ENCODE measurements at places on chromosomes 5 and 9.

GRCh38 chr5:178180141-178180863 lies 6.9 kb downstream of the GMCL2 start:
- no peak for DNase-seq

DNA sequence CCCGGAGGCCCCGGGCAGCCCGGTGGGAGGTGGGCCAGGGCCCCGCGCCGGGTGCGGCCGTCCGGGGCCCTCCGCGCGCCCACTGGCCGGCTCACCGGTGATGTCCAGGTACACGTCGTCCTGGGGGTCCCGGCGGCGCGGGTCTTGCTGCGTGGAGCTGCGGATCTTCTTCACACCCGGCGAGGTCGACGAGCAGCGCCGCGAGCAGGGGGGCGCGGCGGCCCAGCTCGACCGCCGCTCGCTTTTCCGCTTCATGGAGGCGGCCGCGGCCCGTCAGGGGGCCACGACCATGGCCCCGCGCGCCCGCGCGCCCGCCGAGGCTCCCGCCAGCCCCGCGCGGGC lies 548 bp downstream of the CDC14B start:
- no peak for DNase-seq

GRCh38 chr9:71758785-71759184 lies 9.5 kb downstream of the CEMIP2 start:
- DNase-seq, result peak; percentile 57

DNA sequence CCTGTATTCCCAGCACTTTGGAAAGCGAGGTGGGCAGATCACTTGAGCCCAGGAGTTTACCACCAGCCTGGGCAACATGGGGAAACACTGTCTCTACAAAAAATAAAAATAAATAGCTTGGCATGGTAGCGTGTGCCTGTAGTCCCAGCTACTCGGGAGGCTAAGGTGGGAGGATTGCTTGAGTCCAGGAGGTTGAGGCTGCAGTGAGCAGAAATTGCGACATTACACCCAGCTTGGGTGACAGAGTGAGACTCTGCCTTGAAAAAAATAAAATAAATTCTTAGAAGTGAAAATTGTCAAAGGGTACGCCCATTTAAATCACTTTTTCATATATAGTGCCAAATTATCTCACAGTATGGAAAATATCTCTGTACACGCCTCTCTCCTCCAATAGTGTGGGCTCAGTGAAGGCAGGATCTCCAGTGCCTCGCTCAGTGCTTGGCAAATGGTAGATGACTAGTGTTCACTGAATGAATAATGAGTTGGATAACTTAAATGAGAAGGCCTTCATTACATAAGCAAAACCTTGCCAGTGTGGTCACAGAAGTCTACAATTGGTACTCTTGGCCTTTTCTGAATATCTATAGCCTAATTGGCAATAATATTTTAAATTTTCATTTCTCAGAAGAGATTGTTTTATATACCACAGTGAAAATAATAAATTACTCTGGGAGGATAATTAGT lies 9.4 kb upstream of the CCL28 start:
- no peak for DNase-seq

GRCh38 chr5:14266171-14266570 lies 123.0 kb downstream of the TRIO start:
- DNase-seq, result no peak

- DNase-seq, result no peak
Measured at GRCh38 chr5:83434946-83435345, 36.6 kb upstream of the VCAN start.

- DNase-seq, result no peak
Measured at GRCh38 chr5:15604986-15605385, 105.0 kb downstream of the FBXL7 start.

GRCh38 chr5:50440651-50441492 lies at the start of gene EMB:
Gene EMB, minus strand, starts transcription at chr5:50441288. Its CDS starts 137 bp downstream, at chr5:50441151.
- DNase-seq, result no peak

DNA sequence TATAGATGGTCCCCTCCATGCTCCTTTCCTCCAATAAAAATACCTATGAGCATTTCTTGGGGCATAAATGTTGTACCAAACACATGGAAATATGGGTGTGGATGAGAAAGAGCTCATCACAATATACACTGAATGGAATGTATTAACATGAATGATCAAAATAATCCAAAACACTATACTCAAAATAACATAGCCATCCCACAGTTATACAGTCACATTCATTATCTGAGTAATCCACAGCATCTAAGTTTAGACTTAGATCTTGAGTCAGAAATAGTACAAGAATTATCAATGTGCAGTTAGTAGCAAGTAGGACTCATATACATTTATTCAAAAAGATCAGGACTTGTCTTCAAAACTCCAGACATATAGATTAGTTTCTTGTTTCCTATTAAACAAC lies 175.2 kb upstream of the NREP start:
- DNase-seq, result no peak

- no peak for DNase-seq
Measured at GRCh38 chr9:133661846-133662540, 25.8 kb downstream of the DBH start.

GRCh38 chr5:151317871-151318270 lies 14.3 kb upstream of the SLC36A3 start:
- DNase-seq, result no peak

GRCh38 chr9:6441269-6441668 lies 28.3 kb downstream of the UHRF2 start:
- no peak for DNase-seq

DNA sequence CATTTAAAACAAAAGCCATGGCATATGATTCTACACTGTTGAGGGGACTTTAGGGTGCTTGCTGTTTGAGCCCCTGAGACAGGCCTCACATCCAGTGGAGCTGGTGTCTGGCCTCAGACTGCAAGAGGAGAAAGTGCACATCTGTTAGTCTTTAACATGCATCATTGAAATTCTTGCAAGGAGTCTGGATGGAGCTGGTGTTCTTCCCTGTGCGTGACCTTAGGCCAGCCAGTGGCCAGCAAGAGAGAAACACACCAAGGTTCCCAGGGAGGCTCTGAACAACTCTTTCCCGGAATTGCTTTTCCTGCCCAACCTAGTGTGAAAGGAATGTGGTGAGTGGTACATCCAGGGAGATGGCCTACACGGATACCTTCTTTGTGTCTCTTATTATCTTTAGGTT lies 282.8 kb upstream of the TNC start:
- DNase-seq, result no peak

GRCh38 chr9:124045076-124045829 lies 33.7 kb downstream of the LHX2 start:
- no peak for DNase-seq

DNA sequence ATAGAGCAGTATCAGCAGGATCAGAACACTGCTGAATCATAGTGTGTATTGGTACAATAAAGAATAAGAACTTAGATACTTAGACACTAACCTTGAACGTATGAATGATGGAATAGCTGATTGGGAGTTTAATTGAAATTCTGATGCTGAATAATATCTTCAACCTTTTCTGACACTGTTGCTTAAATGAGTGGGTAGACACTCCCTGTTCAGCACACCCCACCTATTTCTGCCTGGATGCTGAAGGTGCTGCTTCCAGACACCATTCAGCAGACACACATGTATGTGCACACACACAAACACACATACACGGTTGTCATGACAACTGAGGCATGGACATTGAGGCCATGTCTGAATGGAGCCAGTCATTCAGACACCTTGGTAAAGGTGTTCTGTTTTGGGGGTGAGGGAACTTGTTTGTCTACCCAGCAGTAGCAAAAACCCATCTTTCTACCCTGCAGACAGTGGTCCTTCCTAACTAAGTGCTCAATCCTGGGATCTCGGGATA lies 54.3 kb downstream of the TMEM215 start:
- DNase-seq, result no peak

DNA sequence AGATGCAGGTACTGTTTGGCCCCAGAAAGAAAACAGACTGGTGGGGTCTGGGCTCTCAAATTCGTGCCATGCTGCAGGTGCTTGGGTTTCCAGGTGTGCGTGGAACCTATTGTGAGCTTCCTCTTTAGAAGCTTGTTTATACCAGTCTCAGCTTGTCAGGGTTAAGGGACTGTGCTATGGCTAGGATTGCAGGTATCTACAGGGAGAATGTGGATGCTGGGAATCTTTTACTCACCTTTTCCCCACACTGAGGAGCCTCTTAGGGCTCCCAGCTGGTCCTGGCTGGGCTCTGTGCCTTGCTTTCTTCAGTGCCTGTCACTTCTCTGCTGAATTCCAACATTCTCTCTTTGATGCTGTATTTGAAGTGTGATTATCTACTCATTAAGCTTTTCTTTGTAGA lies 111.8 kb downstream of the WDR70 start:
- no peak for DNase-seq

DNA sequence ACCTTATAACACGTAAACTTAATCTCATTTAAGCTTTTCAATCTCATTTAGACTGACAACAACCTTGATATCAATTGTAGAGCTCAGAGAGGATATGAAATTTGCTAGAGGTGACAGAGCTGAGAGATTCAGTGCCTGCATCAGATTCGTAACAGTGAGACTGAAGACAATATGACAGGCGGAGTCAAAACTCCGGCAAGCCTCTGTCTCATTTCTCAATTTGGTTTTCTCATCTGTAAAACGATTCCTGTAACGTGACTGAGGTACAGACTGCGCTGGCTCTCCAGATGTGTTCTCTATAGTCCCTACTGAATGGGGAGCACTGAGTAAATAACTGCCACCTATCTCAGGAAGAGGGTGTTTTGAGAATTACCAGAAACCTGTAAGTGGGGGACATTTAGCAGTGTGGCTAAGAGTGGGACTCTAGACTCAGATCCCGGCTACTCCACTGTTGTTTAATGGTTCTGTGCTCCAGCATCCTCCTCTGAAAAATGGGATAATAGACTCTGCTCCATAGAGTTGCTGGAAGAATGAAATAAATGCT lies 3.0 kb upstream of the MCIDAS start:
- no peak for DNase-seq

DNA sequence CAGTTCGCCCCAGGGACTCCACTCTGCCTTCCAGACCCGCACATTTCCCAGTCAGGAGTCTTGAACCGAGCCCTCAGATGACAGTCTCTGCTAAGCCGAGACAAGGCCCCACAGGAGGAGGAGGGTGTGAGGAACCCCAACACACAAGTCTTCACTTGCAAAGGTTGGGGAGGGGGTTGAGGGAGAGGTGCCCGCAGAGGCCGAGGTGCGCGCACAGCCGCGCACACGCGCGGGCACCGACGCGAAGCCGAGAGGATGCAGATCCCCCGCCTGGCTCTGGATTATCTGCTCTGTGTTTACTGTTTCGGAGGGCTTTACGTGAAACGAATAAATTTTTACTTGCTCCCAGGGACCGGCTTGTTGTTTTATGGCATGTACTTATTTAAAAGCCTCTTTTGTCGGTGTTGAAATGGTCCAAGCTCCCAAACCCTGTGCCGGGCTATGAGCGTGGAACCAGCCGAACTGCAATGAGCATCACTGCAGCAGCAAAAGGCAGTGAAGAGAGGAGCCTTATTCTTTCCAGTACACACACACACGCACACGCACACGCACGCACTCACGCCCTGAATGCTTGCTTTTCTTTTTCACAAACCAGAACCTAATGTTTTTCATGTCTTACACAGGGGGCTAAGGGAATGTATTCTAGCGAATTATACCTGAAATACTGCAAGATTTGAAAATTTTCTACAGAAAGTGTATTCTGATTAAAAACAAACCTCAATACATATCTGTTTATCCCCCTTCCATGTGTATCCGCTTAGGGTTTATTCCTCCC lies 297.7 kb downstream of the PARP8 start:
- peak; percentile 27 for DNase-seq

- no peak for DNase-seq
Measured at GRCh38 chr5:74446725-74447241, 193.7 kb downstream of the ENC1 start.

DNA sequence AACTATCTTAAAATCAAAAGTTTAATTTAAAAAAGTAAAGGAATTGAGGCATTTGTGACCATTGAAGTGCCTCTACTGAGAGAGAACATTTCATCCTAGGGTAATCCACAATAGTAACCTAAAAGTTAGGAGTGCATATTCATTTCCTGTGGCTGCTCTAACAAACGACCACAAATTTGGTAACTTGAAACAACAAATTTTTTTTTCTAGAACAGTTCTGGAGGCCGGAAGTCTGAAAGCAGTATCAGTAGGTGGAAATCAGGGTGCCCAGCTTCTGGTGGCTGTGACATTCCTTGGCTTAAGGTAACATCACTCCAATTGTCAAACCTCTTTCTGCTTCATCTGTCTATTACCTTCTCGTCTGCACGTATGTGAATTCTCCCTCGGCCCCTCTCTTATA lies 67.1 kb upstream of the SSBP2 start:
- no peak for DNase-seq

- no peak for DNase-seq
Measured at GRCh38 chr5:147044572-147045273, 166.2 kb upstream of the PPP2R2B start.

DNA sequence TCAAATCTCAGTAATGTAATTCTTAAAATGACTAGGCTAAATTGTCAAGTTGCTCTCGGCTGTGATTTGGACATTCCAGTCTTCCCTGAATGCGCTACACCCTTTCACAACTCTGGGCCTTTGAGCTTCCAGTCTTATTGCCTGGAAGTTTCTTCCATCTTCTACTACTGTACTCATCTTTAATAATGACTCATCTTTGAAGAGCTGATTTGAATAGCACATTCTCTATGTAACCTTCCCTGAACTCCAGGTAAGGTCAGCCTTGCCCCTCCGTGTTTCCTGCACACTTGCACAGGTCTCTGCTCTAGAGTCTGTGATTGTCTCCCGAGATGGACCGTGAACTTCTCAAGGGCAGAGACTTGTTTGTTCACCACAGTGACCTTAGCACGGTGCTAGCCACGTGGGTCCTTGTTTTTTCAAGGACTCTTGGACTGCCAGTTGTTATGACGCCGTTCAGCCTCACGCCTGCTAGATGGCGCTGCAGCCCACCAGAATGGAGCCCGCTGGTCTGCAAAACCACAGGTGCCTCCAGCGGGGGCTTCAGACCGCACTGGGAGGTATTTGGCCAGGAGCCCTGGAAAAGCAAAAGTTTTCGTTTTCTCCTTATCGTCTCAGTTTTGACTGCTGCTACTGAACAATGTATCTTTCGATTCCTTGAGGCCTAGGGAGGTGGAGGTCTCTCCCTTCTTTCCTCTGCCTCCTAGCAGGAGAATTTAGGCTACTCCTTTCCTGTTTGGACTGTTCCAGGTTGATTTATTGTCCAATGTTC lies 44.4 kb downstream of the SEC61B start:
- DNase-seq, result peak; percentile 87

DNA sequence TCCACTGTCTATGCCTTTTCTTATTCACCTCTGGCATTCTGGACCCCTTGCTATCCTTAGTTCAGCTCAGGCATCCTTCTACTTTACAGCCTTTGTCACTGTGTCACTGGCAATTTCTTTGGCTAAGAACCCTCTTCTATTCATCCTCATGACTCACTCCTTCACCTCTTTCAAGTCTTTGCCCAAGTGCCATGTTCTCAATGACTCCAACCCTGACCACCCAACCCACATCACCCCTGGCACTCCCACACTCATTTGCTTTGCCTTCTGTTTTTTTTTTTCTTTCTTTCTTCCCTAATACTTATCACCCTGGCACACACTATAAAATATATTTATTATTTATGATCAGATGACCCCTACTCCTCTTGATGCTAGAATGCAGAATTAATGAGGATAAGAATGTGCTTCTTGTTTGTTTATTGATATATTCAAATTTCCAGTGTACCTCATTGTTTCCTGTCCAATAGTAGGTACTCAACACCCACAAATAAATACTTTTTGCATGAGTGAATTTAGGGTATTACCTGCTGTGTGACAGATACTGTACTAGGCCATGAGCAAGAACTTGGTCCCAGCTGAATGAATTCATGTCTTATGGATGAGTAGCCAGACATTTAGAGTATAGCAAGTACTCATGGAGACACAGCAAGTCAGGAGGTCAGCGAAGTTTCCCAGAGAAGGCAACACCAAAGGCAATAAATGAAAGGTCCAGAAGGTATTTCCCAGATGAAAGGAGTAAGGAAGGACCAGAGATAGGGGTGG lies 236.1 kb downstream of the PAPPA start:
- DNase-seq, result no peak

Measured in NCI-H82 (cell line).